ENCODE measurements at places on chromosomes 5 and 9.

GRCh38 chr5:79255786-79256557 lies 20.0 kb downstream of the JMY start:
- no peak for DNase-seq

GRCh38 chr5:65061250-65061973 lies 292.7 kb downstream of the CWC27 start:
- DNase-seq = no peak

DNA sequence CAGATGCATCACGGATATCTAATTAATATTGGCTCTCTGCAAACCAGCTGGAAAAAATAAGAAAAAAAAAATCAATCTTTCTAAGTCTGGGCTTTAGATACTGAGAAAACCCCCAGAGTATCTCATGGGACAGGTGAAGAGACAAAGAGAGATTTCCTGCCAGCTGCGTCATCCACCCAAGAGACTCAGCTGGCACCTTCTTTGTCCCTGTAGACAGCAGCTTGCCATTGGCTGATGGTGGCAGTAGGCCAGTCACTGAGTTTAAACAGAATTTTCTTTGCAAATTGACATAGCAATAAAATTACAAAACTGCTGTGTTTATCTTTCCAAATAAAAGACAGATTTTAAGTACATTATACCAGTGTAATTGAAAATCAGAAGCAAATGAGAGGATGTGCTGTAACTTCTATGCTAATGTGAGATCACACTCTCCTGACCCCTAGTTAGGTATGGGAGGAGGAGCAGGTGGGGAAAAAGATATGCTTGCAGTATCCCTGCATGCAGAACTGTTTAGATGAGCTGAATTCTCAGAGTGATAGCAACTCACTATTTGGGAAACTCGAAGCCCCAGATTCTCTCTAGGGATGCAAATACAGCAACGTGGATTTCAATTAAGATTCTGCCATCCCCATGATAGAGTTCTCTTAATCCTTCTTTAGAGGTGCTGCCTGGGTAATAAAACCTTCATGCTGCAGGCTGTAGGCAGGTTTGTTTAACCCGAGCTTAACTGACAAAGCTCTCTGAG lies 72.2 kb downstream of the NMUR2 start:
- no peak for DNase-seq

GRCh38 chr5:51028394-51028793 lies 354.9 kb upstream of the ISL1 start:
- DNase-seq = no peak

DNA sequence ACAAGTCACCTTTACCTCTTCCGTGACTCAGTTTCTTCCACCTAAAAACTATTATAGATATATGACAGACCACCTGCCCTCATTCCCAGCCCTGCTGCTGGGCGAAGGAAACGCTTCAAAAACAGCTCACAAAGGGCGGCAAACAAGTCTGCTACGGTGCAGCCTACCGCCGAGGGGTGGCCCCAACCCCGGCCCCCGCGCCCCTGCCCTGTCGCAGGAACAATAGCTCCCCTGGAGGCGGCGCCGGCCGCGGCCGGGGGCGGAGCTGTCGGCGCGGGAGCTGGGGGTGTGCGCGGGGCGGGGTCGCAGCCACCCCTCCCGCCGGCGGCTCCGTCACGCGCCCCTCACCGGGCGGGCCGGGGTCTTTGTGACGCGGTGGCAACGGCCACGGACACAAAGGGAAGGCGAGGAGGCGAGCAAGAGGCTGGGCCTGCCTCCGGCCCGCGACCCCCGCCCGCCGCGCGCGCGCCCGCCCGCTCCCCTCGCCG lies at the start of gene TMEFF1:
Gene TMEFF1, plus strand, starts transcription at position 362 of the 488 bp plus-strand sequence. CDS start 396 bp downstream, outside the sequence.
- no peak for DNase-seq

- no peak for DNase-seq
These were observed 40.4 kb downstream of the LIX1 start for GRCh38 chr5:97102010-97102470.

GRCh38 chr9:77632652-77633051 lies 15.5 kb downstream of the GNA14 start:
- DNase-seq = no peak

DNA sequence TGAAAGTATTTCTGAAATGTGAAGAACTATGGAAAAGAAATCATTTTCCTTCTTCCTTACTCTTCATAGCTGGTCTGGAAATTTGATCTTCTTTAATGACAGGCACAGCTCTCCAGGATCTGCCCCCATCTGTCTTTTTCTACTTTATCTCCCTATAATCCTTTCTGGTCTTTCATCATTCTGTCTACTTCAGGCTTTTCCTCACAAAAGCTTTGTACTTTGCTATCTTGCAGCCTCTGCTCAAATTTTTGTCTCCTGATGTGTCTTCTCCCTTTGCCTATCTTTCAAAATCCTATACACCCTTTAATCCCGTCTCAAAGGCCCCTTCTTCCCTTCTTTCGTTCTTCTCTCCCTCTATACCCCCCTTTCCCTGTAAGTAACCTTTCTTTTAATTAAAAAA lies 114.9 kb upstream of the ATP10B start:
- DNase-seq = no peak

DNA sequence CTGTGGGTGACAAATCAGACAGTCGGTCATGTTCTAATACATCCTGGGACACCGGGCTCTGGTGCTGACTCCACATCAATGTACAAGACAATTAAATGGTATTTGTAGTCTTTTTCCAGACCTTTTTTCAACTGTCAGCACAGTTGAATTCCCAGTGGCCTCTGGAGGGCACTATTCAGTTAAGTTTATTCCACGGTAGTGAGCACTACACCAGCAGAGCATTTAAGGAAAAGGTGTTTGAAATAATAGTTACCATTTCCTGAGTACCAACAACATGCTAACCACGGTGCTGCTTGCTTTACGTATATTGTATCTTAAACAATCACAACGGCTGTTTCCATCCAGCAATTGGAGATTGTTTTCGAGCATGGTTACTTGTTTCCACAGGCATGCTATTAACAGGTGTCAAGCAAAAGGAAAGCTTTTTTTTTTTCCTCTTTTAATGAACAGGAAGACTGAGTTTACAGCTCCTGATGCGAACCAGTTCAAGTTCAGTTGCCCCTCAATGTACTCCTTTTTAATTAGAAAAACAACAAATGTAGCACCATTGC lies 186.7 kb downstream of the PDZD2 start:
- DNase-seq = no peak

DNA sequence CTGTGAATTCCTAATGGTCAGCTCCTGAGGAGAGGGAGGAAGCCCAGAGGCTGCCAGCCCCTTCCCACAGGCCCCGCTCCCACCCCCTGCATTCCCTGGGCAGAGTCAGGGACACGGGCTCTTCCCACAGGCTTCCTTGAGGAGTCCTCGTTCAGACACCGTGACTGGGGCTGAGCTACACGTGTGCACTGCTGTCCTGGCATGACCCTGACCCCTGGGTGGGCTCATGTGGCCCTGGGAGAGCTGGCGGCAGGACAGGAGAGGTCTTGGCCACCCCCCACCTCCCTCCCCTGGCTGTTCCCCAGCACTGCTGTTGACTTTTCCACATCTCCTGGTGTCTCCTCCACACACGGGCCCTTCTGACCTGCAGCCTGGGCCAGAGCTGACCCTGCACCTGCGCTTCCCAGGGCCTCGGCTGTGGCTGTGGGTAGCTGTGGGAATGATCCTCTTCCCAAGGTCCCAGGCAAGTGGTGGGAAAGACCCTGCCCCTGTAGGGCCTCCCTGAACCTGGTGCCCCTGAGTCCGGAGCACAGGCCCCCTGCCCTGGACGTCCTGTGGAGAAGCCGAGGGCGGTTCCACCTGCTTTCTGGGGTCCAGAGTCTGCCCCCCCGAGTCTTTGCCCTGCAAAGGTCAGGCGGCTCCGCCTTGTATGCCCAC lies 56.5 kb upstream of the NKD2 start:
- DNase-seq = no peak
